Inflammatory macrophage (primary cell): ENCODE measurements at places on chromosomes 13 and 19.

DNA sequence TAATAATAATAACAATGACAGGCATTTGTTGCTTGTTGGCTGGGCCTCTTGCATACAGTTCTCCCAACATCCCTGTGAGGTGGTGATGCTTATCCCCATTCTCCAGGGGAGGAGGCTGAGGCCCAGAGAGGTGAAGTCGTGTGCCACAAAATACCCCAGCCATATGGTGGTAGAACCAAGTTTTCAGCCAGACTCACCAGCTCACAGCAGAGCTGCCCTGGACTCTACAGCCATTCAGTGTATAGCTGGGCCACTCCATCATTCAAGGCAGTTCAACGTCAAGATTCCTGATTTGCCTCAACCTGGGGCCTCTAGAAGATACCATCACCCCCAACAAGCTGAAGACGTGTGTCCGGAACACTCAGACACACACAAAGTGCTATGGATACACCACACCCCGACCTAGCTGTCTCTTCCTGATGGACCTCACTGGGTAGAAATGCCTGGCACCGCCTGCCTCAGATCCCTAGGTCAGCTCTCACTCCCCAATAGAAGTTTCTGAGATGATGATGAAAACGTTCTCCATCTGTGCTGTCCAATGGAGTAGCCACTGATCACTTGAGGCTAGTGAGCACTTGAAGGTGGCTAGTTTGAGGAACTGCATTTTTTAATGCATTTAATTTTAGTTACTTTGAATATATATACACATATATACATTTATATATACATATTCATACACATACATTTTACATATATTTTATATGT is 4.3 kb upstream of the CEACAM19 start:
- no peak for DNase-seq

GRCh38 chr19:13689085-13689484 is 75.2 kb upstream of the MRI1 start:
- peak; percentile 1 for DNase-seq

DNA sequence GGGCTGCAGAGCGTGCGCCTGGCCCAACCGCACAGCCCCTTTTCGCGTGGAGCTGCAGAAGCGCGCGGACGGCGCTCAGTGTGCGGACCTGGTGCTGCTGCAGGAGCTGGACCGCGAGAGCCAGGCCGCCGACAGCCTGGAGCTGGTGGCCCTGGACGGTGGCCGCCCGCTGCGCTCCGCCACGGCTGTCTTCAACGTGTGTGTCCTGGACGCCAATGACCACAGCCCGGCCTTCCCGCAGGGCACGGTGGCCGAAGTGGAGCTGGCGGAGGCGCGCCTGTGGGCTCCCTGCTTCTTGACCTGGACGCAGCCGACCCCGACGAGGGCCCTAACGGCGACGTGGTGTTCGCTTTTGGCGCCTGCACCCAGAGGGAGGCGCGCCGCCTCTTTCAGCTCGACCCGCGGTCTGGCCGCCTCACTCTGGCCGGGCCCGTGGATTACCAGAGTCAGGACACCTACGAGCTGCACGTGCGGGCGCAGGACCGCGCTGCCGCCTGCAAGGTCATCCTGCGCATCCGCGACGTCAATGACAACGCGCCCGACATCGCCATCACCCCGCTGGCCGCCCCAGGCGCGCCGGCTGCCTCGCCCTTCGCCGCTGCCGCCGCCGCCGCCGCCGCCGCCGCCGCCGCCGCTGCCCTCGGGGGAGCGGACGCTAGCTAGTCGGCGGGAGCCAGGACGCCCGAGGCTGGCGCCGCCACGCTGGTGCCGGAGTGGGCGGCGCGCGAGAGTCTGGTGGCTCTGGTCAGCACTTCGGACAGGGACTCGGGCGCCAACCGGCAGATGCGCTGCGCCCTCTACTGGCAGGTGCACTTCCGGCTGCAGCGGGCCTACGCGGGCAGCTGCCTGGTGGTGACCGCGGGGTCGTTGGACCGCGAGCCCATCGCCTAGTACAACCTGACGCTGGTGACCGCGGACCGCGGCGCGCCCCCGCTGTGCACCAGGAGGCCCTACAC is 172.2 kb downstream of the OLFM4 start:
- peak; percentile 44 for DNase-seq

DNA sequence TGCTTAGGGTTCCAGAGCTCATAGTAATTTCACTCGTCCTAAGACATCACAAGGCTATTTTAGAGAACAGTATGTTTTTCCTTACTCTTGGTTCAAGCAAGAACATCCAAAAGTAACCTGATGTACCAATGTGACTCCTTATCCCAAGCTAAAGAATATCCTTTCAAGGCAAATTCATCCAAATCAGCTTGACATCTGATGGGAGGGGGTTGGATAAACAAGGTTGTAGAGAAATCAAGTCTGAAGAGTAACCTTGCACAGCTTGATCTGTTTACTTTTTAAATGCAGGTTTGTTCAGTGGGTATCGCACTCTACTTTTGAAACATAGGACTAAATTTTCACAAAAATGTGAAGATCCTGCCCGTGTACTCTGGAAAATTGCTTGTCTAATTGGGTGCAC is 201.2 kb downstream of the GGACT start:
- DNase-seq: no peak

- no peak for DNase-seq
Observed at GRCh38 chr13:20466371-20466770, 59.3 kb downstream of the CRYL1 start.

DNA sequence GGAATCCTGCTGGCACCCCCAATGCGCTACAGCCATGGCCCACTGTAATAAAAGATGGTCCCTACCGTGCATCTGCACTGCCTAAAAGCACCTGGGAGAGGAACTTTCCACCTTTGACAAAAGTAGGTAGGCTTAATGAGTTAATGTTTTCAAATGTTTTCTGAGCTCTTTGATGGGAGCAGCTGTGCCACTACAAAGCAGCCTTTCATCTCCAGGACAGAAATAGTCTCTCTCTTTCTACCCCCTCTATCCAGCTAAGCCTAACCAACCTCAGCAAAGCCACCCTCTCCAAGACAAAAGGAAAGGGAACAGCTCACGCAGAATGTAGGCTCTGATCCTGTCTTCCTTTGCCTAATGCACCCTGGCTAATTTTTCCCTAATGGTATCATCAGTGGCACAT is 560.2 kb downstream of the UQCRFS1 start:
- DNase-seq: no peak

- DNase-seq: no peak
Observed at GRCh38 chr19:7953576-7953975, 10.1 kb upstream of the TIMM44 start.

DNA sequence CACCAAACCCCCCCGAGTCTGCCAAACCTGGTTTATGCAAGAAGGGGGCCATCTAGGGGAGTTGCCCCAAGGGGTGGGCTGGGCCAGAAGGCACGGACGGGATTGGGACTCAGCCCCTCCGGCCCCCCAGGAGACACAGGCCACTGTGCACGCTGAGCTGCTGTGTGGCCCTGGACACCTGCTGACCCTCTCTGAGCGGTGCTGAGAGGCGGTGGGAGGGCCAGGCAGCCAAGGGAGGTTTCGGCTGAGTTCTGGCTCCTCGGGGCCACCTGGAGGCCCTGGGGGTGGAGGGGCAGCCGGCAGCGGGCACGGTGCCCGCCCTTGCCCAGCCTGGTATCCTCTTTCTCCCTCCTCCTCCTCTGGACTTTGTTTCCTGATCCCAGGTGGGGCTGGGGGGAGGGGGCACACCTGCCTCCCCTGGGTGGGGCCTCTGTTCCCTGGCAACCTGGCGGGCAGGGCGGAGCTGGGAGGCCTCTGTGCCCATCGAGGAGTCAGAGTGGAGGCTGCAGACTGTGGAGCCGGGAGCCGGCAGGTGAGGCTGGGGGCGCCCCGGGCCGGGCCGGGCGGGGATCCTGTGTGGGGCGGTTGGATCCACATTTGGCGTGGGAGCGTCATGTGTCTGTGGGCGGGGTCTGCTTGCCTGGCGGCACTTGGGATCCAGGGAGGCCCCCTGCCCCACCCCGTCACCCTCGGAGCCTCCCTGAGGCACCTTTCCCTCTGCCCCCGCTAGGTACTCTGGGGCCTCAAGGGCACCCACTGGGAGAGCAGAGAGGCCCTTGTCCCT is at the start of gene MISP:
MISP (plus strand) TSS at position 473 of the 784 bp plus-strand sequence. CDS start 5,835 bp downstream, outside the sequence.
- no peak for DNase-seq

DNA sequence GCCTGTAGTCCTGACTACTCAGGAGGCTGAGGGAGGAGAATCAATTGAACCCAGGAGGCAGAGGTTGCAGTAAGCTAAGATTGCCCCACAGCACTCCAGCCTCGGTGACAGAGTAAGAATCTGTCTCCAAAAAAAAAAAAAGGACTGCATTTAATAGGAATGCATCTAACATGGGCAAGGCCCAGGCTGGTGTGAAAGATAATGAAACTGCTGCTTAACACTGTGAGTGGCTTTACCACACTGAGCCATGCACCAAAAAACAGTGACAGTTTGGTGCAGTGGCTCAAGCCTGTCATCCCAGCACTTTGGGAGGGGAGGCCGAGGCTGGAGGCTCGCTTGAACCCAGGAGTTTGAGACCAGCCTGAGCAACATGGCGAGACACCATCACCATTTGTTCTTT is 8.6 kb downstream of the GTF2F1 start:
- no peak for DNase-seq

- DNase-seq: peak; percentile 70
Observed at GRCh38 chr19:2507109-2507508, 31.2 kb downstream of the GADD45B start.

DNA sequence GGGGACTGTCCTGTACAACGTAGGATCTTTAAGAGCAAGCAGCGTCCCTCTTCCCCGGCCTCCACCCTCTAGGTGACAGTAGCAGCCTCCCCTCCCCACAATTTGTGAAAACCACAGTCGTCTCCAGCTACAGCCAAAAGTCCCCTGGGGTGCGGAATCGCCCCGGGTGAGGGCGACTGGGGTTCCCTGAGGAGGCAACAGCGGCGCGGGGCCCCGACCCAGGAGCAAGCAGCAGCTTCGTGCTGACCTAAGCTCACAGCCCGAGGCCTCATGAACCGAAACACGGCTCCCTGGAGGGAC is 322 bp downstream of the ZNF558 start:
- DNase-seq: no peak

DNA sequence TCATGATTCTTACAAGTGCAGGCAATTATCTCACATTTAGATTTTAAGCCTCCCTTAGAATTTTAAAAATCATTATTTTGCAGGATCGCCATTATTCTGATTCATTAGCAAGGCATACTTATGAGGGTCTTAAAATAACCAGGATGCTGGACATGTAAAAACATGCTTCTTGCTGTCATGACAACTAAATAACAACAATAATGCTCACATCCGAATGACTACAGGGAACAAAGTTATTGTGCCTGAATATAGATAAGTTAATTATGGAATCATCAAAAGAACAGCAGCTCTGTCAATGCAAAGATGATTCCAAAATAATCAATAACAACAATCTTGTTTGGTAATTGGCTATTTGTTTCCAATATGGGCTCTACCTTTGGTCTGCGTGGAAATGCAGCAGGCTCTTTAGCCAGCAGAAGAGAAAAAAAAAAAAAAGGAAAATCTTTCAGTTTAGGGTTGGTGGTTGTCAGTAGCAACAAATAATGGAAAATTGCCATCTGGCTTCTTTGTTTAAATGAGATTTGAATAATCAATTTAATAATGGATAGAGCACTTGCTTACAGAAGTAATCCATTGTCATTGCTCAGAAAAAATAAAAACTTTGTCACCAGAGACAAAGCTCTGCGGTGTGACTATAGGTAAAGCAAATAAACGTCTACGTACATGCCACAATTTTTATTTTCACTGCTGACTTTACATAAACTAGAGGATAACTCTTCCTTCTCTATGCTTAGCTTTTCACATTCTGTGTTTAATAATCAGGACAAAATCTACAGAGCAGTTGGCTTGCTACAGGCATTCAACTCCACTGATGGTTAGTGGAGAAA is 468.9 kb upstream of the TSHZ3 start:
- no peak for DNase-seq

GRCh38 chr13:100817928-100818327 is 143.3 kb upstream of the TMTC4 start:
- DNase-seq: no peak

DNA sequence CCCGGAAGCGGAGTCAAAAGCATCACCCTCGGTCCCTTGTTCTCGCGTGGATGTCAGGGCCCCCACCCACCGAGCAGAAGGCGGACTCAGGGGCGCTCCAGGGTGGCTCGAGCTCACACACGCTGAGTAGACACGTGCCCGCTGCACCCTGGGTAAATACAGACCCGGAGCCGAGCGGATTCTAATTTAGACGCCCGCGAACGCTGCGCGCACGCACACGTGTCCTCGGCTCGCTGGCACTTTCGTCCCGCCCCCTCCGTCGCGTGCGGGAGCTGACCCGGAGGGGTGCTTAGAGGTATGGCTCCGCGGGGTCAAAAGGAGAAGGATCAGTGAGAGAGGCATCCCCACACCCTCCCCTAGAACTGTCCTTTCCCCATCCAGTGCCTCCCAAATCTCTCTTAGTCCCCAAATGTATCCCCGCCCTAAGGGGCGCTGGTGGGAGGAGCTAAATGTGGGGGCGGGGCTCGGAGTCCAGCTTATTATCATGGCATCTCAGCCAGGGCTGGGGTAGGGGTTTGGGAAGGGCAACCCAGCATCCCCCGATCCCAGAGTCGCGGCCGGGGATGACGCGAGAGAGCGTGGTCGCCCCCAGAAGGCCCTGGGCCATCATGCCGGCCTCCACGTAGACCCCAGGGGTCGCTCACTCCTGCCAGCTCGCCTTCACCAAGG is 451 bp upstream of the ICAM5 start:
- no peak for DNase-seq

GRCh38 chr13:110347535-110348308 is 40.6 kb downstream of the COL4A2 start:
- no peak for DNase-seq

GRCh38 chr19:18809149-18809868 is 18.2 kb upstream of the COMP start:
- DNase-seq: peak; percentile 13

GRCh38 chr13:51967482-51968446 is 43.5 kb downstream of the ATP7B start:
- no peak for DNase-seq

GRCh38 chr19:50486823-50487515 is 10.3 kb upstream of the GARIN5A start:
- peak; percentile 48 for DNase-seq

DNA sequence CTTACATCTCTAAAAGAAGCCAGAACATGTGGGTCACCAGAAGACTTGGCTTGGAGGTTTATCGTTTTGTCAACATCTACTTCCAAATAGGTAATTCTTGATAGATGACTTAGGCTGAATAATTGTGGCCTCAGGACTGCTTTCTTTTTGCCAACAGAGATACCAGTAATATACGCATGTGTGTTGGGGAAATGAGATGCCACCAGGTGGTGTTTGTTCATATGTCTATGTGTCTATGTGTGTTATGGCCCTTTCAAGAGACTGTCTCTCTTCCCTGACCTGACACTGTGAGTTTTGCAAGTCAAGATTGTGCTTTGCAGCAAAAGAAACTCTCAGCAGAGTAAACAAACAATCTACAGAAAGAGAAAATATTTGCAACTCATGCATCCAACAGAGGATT is 31.6 kb upstream of the METTL21C start:
- DNase-seq: no peak

DNA sequence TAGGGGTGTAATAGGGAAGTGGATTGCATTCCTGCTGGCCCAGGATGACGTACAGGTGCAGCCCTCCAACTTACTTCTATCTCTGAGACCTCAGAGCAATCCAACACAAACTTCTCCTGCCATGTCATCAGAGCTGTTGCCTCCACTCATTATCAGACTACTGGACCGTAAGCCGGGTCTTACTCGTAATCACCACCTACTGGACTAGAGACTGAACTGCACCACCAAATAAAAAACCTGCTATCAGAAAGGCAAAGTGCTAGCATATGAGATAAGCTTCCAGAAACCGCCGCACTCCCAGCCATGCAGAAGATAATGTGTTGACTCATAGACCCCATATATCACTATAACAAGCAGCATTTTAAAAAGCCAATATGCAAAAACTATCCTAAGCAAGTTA is 102.0 kb downstream of the SLITRK1 start:
- DNase-seq: no peak
